H1 (cell line): ENCODE measurements at places on chromosomes 5 and 9.

DNA sequence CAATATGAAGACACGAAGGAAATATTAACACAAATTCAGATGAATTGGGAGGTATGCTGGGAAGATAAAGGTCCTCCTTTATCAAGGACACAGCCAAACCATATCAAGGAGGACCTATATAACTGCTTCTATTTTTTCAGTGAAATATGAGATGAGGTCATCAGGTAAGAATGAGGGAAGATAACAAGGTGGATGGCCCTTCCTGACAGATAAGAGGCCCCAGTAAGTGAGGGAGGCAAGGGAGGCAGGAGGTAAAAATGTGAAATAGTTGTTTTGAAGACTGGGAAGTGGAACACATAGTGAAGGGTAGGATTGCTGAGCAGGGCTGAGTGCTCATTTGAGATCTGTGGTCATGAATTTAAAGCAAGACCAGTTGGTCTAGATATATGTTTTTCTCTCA lies 60.0 kb upstream of the FOXE1 start:
- DNase-seq: no peak

- no peak for DNase-seq
Measured at GRCh38 chr5:35442885-35443639, 174.6 kb upstream of the SPEF2 start.

DNA sequence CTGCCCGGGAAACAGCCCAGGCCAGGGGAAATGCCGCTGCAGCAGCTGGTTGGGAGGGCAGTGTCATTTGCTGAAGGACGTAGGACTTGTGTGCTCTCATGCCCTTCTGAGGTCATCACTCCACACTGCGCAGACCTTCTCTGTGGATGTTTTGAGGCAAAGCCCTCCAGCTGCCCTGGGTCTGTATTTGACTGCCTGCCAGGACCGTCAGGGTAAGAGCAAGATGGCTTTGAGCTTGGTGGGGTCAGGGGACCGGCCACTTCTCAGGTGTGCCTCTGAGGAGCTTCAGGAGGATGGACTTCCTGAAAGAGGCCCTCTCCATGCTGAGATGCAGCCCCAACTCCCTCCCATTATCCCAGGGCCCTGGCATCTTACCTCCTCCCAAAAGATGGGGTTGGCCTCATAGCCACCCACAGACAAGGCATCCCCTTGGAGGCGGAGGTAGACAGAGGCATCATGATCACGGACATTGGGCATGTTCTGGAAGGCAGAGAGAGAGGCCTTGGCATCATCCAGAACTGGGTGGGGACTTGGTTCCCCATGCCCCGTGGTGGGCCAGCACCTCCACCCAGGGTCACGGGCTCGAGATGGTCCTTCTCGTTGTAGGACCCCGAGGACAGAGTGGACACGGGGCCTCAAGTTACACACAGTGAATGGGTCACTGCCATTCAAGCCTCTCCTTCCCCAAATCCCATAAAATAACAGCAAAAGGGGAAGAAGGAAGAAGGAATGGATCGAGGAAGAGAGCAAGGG lies 19.4 kb downstream of the SARDH start:
- DNase-seq: no peak

DNA sequence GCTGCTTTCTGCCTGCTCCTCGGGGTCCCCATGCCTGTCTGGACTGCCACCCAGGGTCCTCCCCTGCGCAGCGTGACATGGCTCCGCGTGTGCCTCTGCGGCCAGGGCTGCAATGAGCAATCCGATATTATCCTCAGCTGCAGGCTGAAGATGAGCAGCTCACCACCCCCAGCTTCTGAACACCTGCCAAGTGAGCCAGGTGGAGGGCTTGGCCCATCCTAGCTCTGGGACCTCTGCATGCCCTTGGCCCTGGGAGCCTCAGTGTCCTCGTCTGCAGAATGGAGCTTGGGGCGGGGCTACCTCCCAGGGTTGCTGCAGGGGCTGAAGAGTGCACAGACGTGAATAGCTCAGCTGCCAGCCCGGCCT lies 4.1 kb upstream of the MYMK start:
- DNase-seq: no peak

DNA sequence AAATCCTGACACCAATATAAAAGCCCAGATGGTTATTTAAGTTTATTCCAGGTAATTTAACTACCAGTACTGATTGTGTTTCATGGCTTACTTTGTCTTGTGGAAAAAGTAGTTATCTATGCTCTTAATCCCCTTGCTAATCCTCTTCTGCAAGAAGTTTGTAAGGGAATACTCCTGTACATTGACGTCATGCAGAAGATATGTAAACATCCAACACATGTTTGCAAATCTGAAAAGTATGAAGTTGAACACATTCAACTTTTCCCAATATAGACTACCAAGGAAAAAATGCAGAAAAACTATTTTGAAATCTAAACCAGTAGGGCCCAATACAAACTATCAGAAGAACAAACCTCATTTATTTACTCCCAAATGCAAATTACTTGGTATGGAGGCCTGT lies 56.3 kb upstream of the ELL2 start:
- DNase-seq: no peak

- DNase-seq: no peak
Measured at GRCh38 chr5:77390795-77391194, 101.3 kb downstream of the WDR41 start.

DNA sequence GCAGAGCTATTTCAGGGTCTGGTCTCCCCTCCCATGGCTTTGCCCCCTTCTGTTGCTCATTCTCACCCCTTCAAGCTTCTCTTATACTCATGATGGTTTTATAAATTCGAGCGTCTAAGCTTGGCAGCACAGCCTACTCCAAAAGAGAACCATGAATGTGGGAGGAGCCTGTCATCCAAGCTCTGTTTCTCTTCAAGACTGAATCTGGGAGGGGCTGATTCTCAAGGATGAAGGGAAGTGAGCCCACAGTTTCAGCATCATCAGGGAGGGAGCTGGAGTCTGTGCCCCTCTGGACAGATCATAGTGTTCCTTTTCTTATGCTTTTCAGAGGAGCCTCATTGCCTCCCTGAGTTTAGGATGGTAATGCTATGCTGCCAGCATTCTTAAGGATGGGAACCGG lies 168.6 kb downstream of the CFAP90 start:
- no peak for DNase-seq

- no peak for DNase-seq
Measured at GRCh38 chr9:136095070-136096058, at the start of gene NACC2. TSS of gene NACC2 (minus strand) at chr9:136095289. CDS start at chr9:136050521, 44,768 bp downstream.

GRCh38 chr9:90899287-90899686 lies 97.7 kb downstream of the SYK start:
- DNase-seq: no peak

GRCh38 chr5:1401536-1402138 lies 43.6 kb downstream of the SLC6A3 start:
- DNase-seq: no peak

- no peak for DNase-seq
Measured at GRCh38 chr5:106545325-106545724, 1125.4 kb downstream of the EFNA5 start.

DNA sequence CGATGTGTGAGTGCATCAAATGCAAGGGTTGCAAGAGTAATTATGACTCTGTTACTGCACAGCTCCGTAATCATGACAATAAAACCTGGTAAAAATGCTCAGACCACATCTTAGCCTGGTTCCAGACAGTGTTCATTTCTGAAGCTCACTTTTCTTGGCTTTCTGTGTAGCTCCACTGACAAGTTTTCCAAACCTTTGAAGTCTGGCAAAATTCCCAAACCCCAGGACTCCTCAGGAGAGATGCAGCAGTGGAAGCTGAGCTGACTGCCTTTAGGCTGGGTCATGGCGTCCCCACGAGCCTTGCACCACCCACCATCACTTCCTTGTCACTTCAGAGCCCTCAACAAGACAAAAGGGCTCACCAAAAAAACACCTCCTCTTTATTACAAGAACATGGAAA lies 131.6 kb upstream of the TAS2R1 start:
- DNase-seq: no peak

GRCh38 chr5:173451651-173452050 lies 123.4 kb upstream of the STC2 start:
- no peak for DNase-seq

GRCh38 chr9:94657021-94657725 lies 17.9 kb upstream of the FBP1 start:
- DNase-seq: no peak

DNA sequence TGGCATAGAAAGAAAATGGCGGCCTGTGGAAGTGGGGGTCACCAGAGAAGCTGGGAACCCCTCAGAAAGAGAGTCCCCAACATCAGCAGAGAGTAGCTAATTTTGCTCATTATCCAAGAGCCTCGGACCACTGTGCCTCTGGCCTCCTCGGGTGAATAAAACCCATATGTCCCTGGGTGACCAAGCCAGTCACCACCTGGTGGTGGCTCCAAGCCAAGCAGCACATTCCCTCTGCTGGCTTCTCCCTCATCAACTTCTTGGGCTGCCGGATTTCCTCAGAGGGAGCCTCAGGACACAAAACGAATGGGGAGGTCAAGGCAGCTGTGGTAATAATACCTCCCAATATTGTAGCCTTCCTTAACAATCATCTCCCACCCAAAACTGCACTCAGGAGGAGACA lies 242.5 kb downstream of the NFIB start:
- DNase-seq: no peak

- no peak for DNase-seq
Measured at GRCh38 chr5:112876362-112876761, 15.3 kb downstream of the SRP19 start.

GRCh38 chr5:78569441-78569840 lies 79.1 kb downstream of the LHFPL2 start:
- DNase-seq: no peak
